Left lobe of liver (tissue), 2 donors: ENCODE measurements at places on chromosomes 2 and 18. TPM values are rescaled to one million over a fixed set of nuclear protein-coding genes. Genes with fewer than 3 reads are reported as not detected.

AQP12B gene
- total RNA-seq = not detected

RBKS gene
- 13.3 TPM for total RNA-seq

DYNC1I2 gene
- 16.9 TPM for total RNA-seq

KIF1A gene
- 1.1 TPM for total RNA-seq

SERPINB13 gene
- not detected for total RNA-seq

PNO1 gene
- 4.9 TPM for total RNA-seq

MAP3K19 gene
- not detected for total RNA-seq

TYMS gene
- total RNA-seq = 1.7 TPM

CYP1B1 gene
- 6.1 TPM for total RNA-seq

TUBA4B gene
- total RNA-seq = not detected

NEDD4L gene
- total RNA-seq = 22.3 TPM

CYBRD1 gene
- 12.5 TPM for total RNA-seq

IKZF2 gene
- total RNA-seq = 1.8 TPM

PLB1 gene
- 0.45 TPM for total RNA-seq

MROH2A gene
- total RNA-seq = 6.6 TPM

MYOM1 gene
- 4.9 TPM for total RNA-seq

PRSS56 gene
- total RNA-seq = not detected

TMEM185B gene
- total RNA-seq = 3.4 TPM

ADD2 gene
- 0.33 TPM for total RNA-seq

CNRIP1 gene
- 2.3 TPM for total RNA-seq

POTEJ gene
- total RNA-seq = not detected

SAG gene
- total RNA-seq = not detected

SPC25 gene
- 0.35 TPM for total RNA-seq

LIPG gene
- 89.4 TPM for total RNA-seq

CCDC142 gene
- 14.0 TPM for total RNA-seq

SERPINB11 gene
- not detected for total RNA-seq

FAM161A gene
- total RNA-seq = 0.75 TPM

RAB31 gene
- 7.8 TPM for total RNA-seq

ERLEC1 gene
- total RNA-seq = 19.0 TPM

SRD5A2 gene
- 7.6 TPM for total RNA-seq

ANO7 gene
- total RNA-seq = 1.3 TPM

HOXD12 gene
- total RNA-seq = not detected

CTLA4 gene
- total RNA-seq = 0.13 TPM

LRRTM1 gene
- not detected for total RNA-seq

GNLY gene
- total RNA-seq = 0.68 TPM

DCDC2C gene
- not detected for total RNA-seq

WNT10A gene
- not detected for total RNA-seq
